ENCODE measurements at places on chromosomes 11 and 22. TPM values are rescaled to one million over a fixed set of nuclear protein-coding genes. Genes with fewer than 3 reads are reported as not detected.
A peak's percentile ranks its signal among the peaks of the same experiment; 100 is the strongest.

DNA sequence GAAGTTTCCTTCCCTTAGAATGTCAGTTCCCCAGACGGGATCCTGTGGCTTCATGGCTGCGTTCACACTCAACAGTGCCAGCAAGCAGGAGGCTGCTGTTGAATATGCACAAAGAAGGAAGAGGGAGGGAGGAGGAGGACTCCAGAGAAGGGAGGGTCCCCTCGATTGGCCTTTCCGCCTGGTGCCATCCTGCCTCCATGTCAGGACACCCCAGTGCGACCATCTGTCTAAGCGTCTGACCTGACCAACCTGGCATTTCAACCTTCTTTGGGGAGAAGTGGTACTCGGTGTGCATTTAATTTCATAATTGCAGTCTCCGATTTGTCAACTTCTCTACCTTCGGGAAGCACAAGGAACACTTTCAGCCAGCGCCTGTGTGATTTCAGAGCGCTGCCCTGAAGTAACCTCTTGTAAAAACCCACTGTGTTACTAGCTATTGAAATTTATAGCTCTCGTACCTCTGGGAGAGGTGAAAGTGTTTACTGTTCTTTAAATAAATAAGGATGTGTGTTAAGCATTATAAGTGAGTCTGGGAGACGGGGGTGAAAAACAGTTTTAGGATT is 1491.9 kb downstream of the TBC1D22A start:
- H3K27me3 ChIP-seq, result peaks cover 67% of the 10 kb centered on the region
- no peak overlapping the region for H3K4me3 ChIP-seq
- no peaks in the 10 kb centered on the region for H3K36me3 ChIP-seq

The CD6 gene
- not detected for total RNA-seq

DNA sequence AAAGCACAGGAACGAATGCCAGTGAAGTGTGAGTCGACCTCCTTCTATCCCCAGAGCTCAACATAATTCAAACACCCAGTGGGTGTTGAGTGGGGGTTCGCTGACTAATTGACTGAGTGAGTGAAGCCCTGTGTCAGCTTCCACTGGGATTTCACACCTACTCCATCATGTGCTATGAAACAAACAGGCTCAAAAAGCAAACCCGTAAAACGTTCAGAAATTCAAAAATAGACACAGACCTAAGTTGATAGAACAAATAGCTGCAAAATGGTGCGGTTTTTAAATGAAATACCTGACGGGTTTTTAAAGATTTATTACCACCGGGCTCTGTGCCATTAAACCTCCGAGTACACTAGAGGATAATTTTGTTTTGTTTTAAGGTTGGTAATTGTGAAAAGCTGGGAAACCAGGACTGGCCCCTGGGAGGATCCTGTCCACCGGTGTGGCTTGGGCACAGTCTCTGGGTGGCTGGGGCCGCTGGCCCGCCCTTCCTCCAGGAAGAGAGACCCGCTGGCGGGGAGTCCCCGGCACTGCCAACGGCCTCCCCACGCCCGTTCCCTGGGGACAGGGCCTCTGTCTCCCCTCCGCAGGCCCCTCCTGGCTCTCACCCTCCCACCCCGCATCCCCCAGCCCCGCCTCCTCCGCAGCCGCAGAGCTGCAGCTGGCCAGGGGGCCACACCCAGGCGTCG is 13.6 kb downstream of the KCNJ5 start:
- peaks cover 3% of the 10 kb centered on the region for H3K27me3 ChIP-seq
- DNase-seq, result no peak
- no peak overlapping the region for H3K27ac ChIP-seq
- H3K36me3 ChIP-seq, result no peaks in the 10 kb centered on the region
- H3K4me1 ChIP-seq, result peaks cover 53% of the 10 kb centered on the region
- H3K4me3 ChIP-seq, result peak overlapping the region; percentile 68

DNA sequence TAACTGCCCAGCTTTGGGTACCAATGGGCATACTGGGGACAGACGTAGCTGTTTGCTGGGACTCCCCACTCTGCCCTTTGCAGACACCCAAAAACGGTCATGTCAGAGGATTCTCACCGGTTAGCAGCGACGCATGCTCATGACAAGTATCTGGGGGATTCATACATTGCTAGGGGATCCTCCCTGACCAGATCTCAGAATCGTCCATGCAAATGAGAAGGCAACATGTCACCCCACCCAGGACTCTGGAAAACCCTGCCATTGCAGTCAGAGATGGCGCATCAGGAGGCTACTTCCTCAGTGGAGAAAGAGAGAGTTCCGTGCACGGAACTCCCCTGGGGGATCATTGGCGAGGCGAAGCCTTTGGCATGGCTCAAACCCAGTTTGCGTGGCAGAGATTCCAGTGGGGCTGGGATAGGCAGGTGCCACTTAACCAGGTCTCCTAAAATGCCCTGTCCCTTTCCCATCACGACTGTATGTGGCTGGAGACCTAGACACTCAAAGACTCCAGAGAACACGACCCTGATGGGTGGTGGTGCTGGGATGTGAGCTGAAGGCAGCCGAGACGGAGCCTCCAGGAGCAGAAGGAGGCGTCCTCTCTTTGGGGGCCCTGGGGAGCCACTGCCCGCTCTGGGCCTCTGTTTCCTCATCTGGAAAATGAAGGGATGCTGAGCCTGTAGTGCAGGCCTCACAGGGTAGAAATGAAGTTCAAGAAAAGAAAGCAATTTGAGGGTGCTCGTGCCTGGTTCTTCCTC is 4.9 kb downstream of the RGL4 start:
- H3K4me1 ChIP-seq, result peaks cover 3% of the 10 kb centered on the region
- H3K27me3 ChIP-seq, result no peaks in the 10 kb centered on the region
- H3K4me3 ChIP-seq, result no peak overlapping the region
- peak; percentile 43 for DNase-seq

GRCh38 chr11:112274007-112274783 is 13.5 kb upstream of the PLET1 start:
- H3K4me1 ChIP-seq, result peaks cover 26% of the 10 kb centered on the region
- H3K27me3 ChIP-seq, result no peaks in the 10 kb centered on the region
- no peaks in the 10 kb centered on the region for H3K36me3 ChIP-seq
- H3K4me3 ChIP-seq, result no peak overlapping the region

GRCh38 chr11:115377882-115378296 is 126.3 kb downstream of the CADM1 start:
- DNase-seq, result no peak
- no peaks in the 10 kb centered on the region for H3K27me3 ChIP-seq
- H3K4me3 ChIP-seq, result no peak overlapping the region
- H3K4me1 ChIP-seq, result no peaks in the 10 kb centered on the region
- no peak overlapping the region for H3K27ac ChIP-seq
- H3K36me3 ChIP-seq, result no peaks in the 10 kb centered on the region
